ENCODE measurements at places on chromosomes 1 and 21.
A peak's percentile ranks its signal among the peaks of the same experiment; 100 is the strongest.

DNA sequence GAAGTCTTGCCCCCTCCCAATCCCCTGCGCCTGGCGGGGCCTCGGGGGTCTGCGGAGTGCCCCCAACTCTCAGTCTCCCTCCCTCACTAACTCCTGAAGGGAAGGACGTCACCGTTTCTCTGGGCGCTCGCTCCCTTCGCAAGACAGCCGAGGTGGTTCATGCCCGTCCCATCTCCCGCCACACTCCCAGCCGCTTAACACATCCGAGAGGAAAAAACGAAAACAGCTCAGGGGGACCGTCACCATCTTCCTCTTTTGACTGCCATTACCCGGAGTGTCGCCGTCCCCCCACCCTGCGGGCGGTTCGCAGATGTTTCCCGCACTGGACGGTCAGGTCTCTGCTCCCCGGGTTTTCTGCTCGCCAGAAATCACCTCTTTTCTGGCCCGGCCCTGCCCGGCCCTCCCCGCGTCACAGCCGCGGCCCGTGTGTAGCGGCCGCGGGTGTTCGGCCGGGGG lies 532 bp downstream of the ERO1B start:
- peak; percentile 12 for DNase-seq

DNA sequence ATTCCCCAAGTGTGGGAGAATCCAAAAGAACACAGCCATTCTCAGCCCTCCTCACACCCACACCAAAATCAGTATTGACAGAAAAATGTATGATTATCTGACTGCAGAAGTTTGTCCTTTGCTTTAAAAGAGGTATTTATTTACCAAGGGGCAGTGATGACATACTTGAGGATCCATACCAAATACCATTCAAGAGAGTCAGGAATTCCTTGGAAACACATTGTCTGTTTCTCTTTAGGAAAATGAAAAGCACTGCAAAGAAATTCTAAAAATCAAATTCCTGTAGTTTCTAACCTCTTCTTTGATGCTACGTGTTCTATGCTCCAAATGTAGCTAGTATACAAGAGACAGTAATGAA lies 509.6 kb upstream of the CXADR start:
- DNase-seq = no peak

DNA sequence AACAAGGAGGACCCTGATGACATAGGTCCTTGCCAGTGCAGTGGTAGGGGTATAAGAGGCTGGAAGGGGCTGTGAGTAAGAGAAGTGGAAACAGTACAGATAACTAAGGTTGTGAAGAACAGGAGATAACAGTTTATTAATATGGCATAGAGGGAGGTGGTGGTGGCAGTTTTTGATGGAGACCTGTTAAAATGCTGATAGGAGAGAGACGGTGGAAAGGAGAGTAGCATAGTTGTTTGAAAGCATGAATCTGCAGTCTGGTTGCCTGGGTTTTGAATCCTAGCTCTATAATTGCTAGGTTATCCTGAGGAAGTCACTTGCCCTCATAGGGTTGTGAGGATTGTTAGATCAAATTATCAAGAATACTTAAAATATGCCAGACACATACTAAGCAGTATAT lies 19.4 kb downstream of the LRRC41 start:
- no peak for DNase-seq

GRCh38 chr1:63825111-63825510 lies 51.3 kb downstream of the ROR1 start:
- DNase-seq = no peak

- DNase-seq = no peak
Observed at GRCh38 chr1:202638019-202638700, 72.1 kb downstream of the SYT2 start.
